PC-3 (cell line): ENCODE measurements at places on chromosomes 3 and 15. TPM values are rescaled to one million over a fixed set of nuclear protein-coding genes. Genes with fewer than 3 reads are reported as not detected.

DNA sequence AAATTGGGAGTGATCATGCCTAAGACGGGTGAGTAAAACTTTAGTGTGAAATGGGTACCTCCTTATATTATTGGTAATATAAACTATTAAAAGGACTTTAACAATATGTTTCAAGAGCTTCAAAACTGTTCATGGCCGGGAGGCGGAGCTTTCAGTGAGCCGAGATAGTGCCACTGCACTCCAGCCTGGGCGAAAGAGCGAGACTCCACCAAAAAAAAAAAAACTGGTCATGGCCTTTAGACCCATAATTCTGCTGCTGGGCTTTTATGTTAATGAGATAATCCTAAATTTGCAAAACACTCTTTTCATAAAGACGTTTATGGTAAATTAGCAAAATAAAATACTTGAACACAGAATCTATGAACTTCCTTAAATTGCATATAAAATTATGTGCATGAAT is 22.8 kb downstream of the TRPC1 start:
- H3K36me3 ChIP-seq: no peaks in the 10 kb centered on the region
- H3K4me3 ChIP-seq: no peak overlapping the region
- H3K27ac ChIP-seq: no peak overlapping the region
- H3K27me3 ChIP-seq: no peaks in the 10 kb centered on the region
- DNase-seq: no peak
- no peaks in the 10 kb centered on the region for H3K4me1 ChIP-seq

- no peak overlapping the region for H3K27ac ChIP-seq
- 0 out of 2 replicates have a peak, but pooled peaks cover 2% of the 10 kb centered on the region for H3K27me3 ChIP-seq
- H3K36me3 ChIP-seq: no peaks in the 10 kb centered on the region
Observed at GRCh38 chr3:135862361-135862760, 103.2 kb upstream of the PPP2R3A start.

DNA sequence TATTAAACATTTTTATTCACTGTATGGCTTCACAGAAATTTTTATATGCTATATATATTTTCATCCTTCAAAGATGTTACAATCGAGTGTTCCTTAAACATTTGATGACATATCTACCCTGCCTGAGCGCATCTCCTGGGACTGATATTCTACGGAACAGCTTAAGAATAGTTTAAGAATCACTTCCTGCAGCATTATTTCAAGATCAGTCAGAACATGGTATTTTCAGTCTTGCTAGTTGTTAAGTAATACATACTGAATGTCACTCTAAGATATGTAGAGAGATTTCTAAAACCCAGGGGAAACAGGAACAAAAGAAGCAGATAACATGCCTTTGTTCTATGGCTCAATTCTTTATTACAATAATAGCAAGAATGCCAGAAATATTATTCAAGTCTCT is 8.7 kb downstream of the COL8A1 start:
- no peaks in the 10 kb centered on the region for H3K36me3 ChIP-seq
- 0 out of 2 replicates have a peak overlapping the region, but pooled peaks have one; percentile 84 for H3K27ac ChIP-seq
- peaks cover 44% of the 10 kb centered on the region for H3K4me1 ChIP-seq

GRCh38 chr3:58164906-58165821 is 45.6 kb downstream of the DNASE1L3 start:
- H3K27ac ChIP-seq: peak overlapping the region; percentile 92
- H3K4me1 ChIP-seq: peaks cover 50% of the 10 kb centered on the region
- DNase-seq: no peak
- peaks cover 93% of the 10 kb centered on the region for H3K36me3 ChIP-seq

- no peak overlapping the region for H3K4me3 ChIP-seq
- no peak overlapping the region for H3K27ac ChIP-seq
- no peaks in the 10 kb centered on the region for H3K27me3 ChIP-seq
- no peaks in the 10 kb centered on the region; the same call in 1 of the 2 replicates for H3K36me3 ChIP-seq
- peaks cover 6% of the 10 kb centered on the region for H3K4me1 ChIP-seq
Observed at GRCh38 chr3:124804875-124805274, 74.6 kb downstream of the UMPS start.

DNA sequence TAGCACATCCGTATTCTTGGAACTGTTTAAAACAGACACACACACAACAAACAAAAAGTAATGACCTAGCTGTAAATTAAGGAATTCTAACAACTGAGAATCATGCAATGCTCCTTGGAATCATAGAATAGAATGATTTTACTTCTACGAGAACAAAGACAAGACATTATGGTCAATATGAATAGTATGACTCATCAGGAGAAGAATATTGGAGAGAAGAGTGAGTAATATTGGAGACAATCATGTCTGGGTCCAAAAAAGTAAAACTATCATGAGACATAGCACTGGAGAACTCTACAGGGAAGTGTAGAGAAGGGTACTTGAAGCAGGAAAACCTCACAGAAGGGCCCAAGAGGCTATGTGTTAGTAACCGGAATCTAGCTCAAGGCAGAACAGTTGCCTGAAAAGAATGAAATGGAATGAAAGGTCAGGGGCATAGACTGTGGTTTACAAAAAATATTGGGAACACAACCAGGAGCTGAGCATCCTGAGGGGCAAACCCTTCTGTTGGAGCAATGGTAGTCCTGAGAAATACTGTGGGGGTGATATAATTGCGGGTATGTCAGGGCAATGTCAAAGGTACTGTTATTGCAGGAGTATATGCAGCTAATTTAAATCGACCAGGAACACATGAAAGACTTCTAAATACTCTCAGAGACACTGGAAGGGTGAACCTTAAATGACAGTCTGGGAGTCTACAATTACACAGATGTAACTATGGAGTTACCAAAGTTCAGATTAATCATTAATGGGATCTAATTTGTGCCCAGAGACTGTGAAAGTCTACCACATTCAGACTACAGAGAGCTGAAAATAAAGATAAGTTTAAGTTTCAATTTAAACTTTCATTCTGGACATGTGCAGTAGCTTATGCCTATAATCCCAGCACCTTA is 201.2 kb downstream of the BCHE start:
- no peak overlapping the region for H3K4me3 ChIP-seq
- H3K4me1 ChIP-seq: no peaks in the 10 kb centered on the region
- H3K27me3 ChIP-seq: no peaks in the 10 kb centered on the region
- H3K27ac ChIP-seq: no peak overlapping the region
- DNase-seq: peak; percentile 8

PCOLCE2 gene
- total RNA-seq: 17.3 and 23.9 TPM in 2 replicates

DNA sequence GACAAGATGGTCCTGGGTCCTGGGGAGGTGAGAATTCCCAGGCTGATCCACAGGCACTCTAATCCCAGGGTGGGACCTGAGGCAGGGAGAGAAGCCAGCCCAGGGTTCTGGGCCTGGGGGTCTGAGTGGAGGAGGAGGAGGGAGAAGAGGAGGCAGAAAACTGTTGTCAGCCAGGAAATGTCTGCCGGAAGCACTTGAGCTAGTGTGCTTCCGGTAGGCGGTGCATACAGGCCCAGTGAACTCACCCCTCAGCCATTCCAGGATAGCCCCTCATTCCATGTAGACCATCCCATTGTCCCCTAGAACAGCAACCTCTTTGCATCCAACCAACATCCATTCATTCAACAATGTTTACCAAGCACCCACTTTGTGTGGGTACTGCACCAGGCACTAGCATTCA is 47.9 kb upstream of the LCTL start:
- DNase-seq: no peak
- H3K4me3 ChIP-seq: no peak overlapping the region
- H3K4me1 ChIP-seq: peaks cover 13% of the 10 kb centered on the region

- peaks cover 79% of the 10 kb centered on the region for H3K27me3 ChIP-seq
- H3K4me1 ChIP-seq: no peaks in the 10 kb centered on the region
- no peak overlapping the region for H3K27ac ChIP-seq
- no peak for DNase-seq
- H3K36me3 ChIP-seq: no peaks in the 10 kb centered on the region
- no peak overlapping the region for H3K4me3 ChIP-seq
Observed at GRCh38 chr15:73440571-73440970, 2.4 kb upstream of the REC114 start.

- H3K27ac ChIP-seq: peak overlapping the region; percentile 71
- H3K27me3 ChIP-seq: no peaks in the 10 kb centered on the region
- no peak overlapping the region for H3K4me3 ChIP-seq
- no peaks in the 10 kb centered on the region for H3K36me3 ChIP-seq
- peaks cover 9% of the 10 kb centered on the region; the same call in 1 of the 2 replicates for H3K4me1 ChIP-seq
- DNase-seq: peak; percentile 70
Observed at GRCh38 chr3:129503471-129504291, 24.8 kb upstream of the RHO start.

GRCh38 chr15:55897560-55898336 is 95.7 kb downstream of the NEDD4 start:
- peaks cover 16% of the 10 kb centered on the region for H3K4me1 ChIP-seq
- H3K27ac ChIP-seq: peak overlapping the region; percentile 51
- H3K36me3 ChIP-seq: no peaks in the 10 kb centered on the region
- DNase-seq: peak; percentile 63
- no peaks in the 10 kb centered on the region for H3K27me3 ChIP-seq

- H3K4me1 ChIP-seq: no peaks in the 10 kb centered on the region
- H3K4me3 ChIP-seq: no peak overlapping the region
- H3K27me3 ChIP-seq: no peaks in the 10 kb centered on the region
- peak; percentile 60 for DNase-seq
Observed at GRCh38 chr3:105157766-105158085, 209.0 kb upstream of the ALCAM start.

CCR3 gene
- 0.22 TPM in 1 of 2 replicates, not detected in the other for total RNA-seq

- no peak overlapping the region for H3K4me3 ChIP-seq
- no peaks in the 10 kb centered on the region for H3K36me3 ChIP-seq
- peaks cover 14% of the 10 kb centered on the region for H3K4me1 ChIP-seq
- H3K27me3 ChIP-seq: no peaks in the 10 kb centered on the region
- H3K27ac ChIP-seq: no peak overlapping the region
- DNase-seq: no peak
Observed at GRCh38 chr3:129421988-129422745, 6.3 kb downstream of the EFCAB12 start.

SPTSSB gene
- 78.0 and 144 TPM in 2 replicates for total RNA-seq

DNA sequence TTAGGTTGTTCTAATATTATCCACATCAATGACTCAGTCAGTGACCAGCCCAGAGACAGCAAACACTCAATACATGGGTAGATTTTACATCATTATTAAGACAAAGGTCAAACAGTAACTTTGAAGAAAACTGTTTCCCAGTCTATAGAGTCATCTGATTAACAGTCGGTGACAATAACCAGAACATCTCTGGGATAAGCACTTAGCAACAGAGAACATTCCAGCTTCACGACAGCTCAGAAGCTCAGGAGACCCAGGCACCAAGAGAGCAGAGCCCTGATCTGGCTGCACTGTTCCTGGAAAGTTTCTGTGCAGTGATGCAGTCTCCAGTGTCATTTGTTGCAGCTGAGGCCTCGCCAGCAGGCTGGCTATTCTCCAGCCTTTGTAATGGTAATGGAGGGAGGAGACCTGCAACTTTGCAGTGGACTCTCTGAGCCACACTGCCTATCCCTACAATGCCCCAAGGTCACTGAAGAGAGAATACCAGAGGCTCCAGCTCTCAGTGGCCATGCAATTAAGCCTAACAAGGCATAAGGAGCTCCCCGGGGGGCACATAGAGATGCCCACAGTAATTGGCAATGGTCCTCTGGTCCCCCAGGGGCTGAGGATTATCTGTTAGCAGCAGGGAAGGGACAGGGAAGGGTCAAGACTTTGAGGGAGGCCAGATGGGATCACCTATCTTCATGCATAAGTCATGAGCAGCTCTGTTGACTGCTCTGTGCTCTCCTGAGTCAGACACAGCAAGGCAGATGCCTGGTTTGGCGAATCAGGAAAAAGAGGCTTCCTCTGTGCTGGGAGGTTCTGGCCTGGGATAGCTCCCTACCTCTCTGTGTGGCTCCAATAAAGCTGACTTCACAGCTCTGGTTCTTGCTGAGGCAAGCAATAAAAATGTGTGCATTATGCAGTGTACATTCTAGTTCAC is 163.6 kb downstream of the CTNNB1 start:
- no peaks in the 10 kb centered on the region for H3K36me3 ChIP-seq
- no peak for DNase-seq
- H3K27ac ChIP-seq: no peak overlapping the region

FGF7 gene
- total RNA-seq: not detected in 2 replicates

- H3K27me3 ChIP-seq: no peaks in the 10 kb centered on the region
- H3K4me1 ChIP-seq: peaks cover 14% of the 10 kb centered on the region
- no peaks in the 10 kb centered on the region for H3K36me3 ChIP-seq
- DNase-seq: peak; percentile 63
Observed at GRCh38 chr3:112739252-112739965, 98.5 kb upstream of the CCDC80 start.

DNA sequence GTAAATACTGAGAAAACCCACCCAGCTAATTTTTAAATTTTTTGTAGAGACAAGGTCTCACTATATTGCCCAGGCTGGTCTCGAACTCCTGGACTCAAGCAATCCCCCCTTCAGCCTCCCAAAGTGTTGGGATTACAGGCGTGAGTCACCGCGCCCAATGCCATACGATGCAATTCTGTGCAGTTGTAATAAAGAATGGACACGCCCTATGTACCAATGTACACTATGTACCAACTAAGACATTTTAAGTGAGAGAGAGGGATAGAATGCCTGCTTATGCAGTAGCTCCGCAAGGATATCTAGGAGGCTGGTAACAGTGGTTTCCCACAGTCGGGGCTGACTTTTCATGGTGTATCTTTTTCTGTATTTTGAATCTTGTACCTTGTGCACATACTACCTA is 14.6 kb downstream of the ZNF710 start:
- no peak overlapping the region for H3K4me3 ChIP-seq
- H3K36me3 ChIP-seq: peaks cover 7% of the 10 kb centered on the region; the same call in 1 of the 2 replicates
- no peak for DNase-seq
- no peaks in the 10 kb centered on the region for H3K4me1 ChIP-seq

DNA sequence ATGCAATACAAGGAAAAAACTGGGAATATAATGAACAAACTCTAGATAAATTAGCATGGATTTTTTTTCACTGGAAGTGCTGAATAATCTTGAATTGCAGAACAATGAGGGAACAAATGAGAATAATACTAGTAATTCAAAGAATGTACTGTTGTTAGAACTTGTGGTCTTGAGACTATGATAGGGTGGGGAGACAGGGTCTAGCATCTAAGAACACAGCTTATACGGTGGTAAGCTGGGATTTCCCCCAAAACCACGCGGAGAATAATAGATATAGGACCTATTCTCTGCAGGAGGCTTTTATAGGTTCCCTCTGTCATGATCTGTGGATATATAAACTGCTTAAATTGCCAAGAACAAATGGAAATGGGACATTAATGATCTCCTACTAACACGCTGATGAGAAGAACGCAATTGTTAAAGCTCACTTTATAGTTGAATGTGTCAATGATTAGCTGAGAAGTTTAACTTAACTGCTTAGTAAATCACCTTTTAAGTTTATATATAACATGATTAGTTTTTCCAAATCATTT is 692.3 kb downstream of the ZPLD1 start:
- H3K27me3 ChIP-seq: 0 out of 2 replicates have a peak, but pooled peaks cover 3% of the 10 kb centered on the region
- H3K27ac ChIP-seq: no peak overlapping the region
- no peak overlapping the region for H3K4me3 ChIP-seq
- no peaks in the 10 kb centered on the region for H3K4me1 ChIP-seq
- DNase-seq: no peak

PTPRG gene
- 0.29 and 0.73 TPM in 2 replicates for total RNA-seq

GOLGA8A gene
- 25.3 and 37.3 TPM in 2 replicates for total RNA-seq

MESD gene
- 21.1 and 21.2 TPM in 2 replicates for total RNA-seq

ERICH6 gene
- not detected in 2 replicates for total RNA-seq

DUSP7 gene
- total RNA-seq: 40.9 and 51.1 TPM in 2 replicates

AMT gene
- 1.6 and 1.8 TPM in 2 replicates for total RNA-seq

- H3K36me3 ChIP-seq: peaks cover 36% of the 10 kb centered on the region
- DNase-seq: no peak
- H3K27ac ChIP-seq: peak overlapping the region; percentile 62; the same call in 1 of the 2 replicates
- H3K4me3 ChIP-seq: peak overlapping the region; percentile 74
- H3K4me1 ChIP-seq: peaks cover 17% of the 10 kb centered on the region; the same call in 1 of the 2 replicates
Observed at GRCh38 chr3:48187301-48187578, 977 bp downstream of the CDC25A start.

GRCh38 chr3:42900226-42901072 is 5.5 kb upstream of the ZNF662 start:
- H3K4me1 ChIP-seq: peaks cover 37% of the 10 kb centered on the region
- peak overlapping the region; percentile 84 for H3K27ac ChIP-seq
- DNase-seq: peak; percentile 87
- H3K36me3 ChIP-seq: 0 out of 2 replicates have a peak, but pooled peaks cover 3% of the 10 kb centered on the region

CFAP100 gene
- total RNA-seq: not detected in 2 replicates

- H3K36me3 ChIP-seq: no peaks in the 10 kb centered on the region
- no peak for DNase-seq
- H3K4me1 ChIP-seq: no peaks in the 10 kb centered on the region
Observed at GRCh38 chr15:44968475-44968874, 12.0 kb downstream of the TERB2 start.
